Naive B cell (primary cell): ENCODE measurements at places on chromosomes 6 and 20. TPM values are rescaled to one million over a fixed set of nuclear protein-coding genes. Genes with fewer than 3 reads are reported as not detected.

DNA sequence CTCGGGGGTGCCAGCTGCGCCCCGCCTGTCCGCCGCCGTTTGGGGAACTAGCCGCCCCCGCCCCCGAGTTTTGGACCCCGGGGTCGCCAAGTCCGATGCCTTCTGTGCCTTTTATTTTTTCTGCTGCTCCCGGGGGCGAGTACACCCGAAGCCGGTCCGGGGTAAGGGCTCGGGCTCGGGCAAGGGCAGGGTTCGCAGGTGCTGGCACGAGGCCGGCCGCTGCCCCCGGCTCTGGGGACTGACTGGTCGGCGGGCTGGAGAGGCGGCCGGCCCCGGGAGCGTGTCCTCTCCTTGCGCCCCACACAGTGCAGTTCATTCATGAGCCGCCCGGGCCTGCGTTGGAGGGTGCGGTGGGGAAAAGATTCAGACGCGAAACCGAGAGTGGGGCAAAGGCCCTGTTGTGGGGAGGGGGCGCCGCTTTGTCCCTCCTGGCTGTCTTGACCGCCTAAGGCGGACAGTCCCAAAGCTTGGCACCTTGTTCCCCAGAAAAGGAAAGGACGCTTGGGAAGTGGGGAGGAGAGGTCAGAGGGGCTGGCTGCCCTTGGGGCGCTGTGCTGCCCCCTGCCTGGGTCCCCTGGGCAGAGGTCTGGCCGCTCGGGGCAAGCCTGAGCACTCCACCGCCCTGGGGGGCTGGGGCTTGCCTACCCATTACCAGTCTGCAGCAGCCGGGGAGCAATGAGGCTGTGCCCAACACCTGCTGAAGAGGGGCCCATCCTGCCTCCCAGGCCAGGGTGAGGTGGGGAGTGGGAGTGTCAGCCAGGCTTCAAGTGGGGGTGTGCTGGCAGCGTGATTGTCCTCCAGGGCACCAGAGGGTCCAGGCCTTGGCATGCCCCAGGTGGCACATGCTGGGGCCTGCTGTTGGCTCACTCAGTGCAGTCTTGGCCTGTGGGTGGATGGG, 915 bp downstream of the TMEM63B start:
- peak; percentile 27 for DNase-seq

- no peak for DNase-seq
Measured at GRCh38 chr6:51349857-51350256, 531.2 kb downstream of the TFAP2B start.

GRCh38 chr6:150195996-150196417, 53.2 kb downstream of the PPP1R14C start:
- DNase-seq, result no peak

DNA sequence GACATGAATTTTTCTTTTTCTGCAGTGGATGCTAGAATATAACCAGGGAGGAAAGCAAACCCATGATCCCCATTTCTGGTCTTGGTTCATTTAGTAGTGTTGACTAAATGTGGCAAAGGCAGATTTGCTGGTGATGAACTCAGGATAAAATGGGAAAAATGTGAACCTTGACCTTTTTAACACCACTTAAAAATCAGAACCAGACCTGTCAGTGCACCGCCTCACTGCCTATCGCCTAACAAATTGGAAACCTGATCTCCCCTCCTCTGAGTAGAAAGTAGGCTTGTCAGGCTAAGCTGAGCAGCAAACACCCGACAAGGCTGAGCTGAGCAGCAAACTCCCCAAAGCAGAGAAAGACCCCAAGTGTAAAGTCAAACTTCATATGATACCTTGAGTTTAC, 254.8 kb downstream of the FOXC1 start:
- DNase-seq, result no peak

DNA sequence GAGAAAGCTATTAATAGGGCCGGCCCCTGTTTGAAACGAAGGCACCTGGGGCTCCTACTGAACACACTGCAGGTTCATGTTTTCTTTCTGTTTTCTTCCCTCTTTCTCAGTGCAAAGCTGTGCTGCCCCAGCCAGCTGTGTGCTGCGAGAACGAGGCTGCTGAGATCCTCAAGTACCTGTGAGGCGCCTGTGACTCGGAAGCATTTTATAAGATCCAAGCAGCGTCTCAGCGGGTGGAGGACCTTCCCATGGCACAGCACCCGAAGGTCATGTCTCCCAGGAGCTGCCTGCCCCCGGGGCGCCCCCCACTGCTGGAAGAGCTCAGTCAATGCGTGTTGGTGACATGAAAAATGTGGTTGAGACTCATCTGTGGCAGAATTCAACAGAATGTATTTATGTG, 66.3 kb downstream of the SMOC2 start:
- DNase-seq, result no peak

DNA sequence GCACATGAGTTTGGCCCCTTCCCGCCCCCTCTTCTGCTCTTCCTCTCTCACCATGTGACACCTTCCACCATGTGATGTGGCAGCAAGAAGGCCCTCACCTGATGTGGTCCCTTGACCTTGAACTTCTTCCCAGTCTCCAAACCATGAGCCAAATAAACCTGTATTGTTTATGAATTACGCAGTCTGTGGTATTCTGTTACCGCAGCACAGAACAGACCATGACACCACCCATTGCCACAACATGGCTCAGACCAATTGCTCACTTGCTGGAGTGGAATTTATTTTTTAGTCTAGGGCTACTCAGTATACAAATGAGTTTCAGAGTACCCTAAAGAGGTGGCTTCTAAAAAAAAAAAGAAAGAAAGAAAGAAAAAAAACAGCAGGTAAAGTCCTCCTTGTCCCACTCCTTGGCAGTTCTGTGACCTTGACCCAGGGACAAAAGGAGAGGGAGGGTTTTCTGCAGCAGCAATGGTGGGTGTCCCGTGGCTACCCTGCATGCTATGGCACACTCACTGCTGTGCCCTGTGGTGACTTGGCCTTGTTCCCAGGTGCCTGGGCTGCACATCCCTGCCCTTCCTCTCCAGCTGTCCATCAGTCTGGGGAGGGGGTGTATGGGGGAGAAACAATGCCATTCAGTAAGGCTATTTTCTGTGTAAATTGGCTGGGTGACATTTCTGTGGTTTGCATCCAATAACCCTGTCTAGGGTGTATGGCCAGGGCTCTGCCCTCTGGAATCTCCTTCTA, 5.4 kb upstream of the VSX1 start:
- no peak for DNase-seq

DNA sequence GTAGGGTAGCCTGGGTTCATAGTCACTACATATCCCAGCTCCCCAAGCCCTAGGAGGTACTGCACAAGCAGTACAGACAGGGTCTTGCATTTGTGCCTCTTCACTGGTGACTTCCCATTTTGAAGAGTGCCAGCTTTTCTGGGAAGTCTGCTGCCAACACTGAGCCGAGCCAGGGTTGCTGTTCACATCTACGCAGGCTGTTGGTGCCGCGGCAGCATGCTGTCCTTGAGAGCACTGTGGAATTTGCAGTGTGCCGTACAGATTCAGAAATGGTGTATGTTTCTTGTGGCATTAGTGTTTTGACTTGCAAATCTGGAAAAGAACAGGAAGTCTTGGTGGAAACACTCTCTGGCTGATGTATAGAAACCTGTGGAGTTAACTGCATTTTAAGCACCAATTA, 67.5 kb downstream of the JARID2 start:
- DNase-seq, result no peak

DNA sequence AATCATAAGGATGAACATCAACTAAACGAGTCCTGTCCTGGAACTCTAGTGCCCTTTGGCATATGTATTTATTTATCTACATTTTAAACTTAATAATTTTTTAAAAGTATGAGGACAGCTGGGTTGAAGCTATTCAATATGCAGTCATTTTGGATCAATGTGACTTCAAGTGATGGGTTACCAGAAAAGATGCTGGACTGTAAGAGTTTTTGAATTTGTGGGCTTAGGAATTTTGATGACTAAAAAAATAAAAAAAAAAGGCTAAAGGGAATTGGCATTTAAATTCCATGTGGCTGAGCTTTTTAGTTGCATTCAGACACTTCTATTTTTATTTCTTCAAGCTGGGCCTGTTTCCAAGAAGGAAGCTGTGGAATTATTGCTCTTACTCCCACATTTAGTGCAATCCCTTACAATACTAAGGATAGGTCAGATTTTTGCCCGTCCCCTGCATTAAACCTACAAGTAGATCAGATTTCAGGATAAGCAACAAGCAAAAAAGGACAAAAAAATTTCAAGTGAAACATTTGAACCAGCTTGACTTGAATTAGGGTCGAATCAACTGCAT, 704.2 kb upstream of the CITED2 start:
- DNase-seq, result no peak

The GUCA1A gene
- polyA plus RNA-seq, result not detected

The OR2H2 gene
- not detected for polyA plus RNA-seq
